Hematopoietic multipotent progenitor cell (in vitro differentiated cells): ENCODE measurements at places on chromosomes 6 and 20. TPM values are rescaled to one million over a fixed set of nuclear protein-coding genes. Genes with fewer than 3 reads are reported as not detected.
A peak's percentile ranks its signal among the peaks of the same experiment; 100 is the strongest.

GRCh38 chr6:842141-842540 lies 149.2 kb upstream of the EXOC2 start:
- DNase-seq, result no peak

DNA sequence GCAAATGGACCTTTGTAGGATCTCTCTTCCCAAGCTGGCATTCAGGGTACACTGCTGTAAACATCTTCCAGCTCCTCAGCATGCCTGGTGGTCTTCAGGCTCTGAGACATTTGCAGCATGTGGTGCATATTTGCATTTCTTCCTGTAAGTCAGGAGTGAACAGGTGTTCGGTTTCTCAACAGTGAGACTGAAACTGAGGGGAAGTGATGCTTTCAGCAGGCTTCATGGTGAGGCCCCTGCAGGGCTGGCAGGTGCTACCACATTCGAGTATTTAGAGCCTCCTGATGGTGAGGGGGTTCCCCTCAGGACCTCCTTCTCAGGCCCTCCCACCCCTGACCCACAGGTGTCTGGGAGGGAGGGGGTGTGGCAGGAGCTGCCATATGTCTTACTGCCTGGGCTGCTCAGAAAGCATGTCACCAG lies 15.1 kb downstream of the MYBL2 start:
- peak; percentile 31 for DNase-seq

- DNase-seq, result no peak
These were observed 68.7 kb downstream of the PHACTR1 start for GRCh38 chr6:12785301-12785700.

- DNase-seq, result no peak
These were observed 412.2 kb downstream of the UTRN start for GRCh38 chr6:144697369-144697760.

DNA sequence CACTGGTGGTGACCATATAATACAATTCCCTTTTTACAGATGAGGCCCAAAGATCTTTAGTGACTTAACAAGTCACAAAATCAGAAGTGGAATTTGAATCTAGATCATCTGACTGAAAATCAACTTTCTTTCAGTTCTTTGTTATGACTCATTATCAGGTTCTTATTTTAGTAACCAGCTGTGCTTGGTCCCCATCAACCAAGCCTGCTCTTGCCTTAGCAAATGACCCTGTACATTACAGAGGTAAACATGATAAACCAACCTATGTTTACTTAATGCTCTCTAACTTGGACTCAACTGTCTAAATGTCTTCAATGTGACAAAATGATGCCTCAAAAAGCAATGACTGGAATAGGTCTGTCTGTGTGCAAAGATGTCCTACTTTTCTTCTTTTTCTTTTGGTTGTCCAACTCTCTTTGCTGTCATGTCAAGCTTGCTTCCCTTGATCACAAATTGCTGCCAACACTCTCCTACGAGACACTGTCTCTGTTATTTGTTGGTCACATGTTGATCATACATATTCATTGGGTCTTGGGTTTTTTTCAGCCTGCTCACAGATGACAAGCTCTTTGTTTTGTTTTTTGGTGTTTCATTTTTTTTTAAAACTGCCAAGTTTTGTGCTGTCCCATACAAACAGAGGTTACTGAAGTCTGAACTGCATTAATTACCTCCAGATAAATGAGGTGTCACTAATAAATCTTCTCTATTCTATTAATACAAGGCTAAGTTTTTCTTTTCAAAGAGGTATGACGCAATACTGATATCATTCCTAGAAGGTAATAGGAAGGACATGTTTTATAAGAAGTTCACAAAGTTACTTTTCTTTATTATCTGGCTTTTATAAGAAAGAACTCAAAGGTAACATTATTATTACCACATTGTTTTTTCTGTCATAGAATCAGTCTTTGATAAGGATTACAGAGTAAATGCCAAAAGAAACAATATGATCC lies 62.2 kb upstream of the PLN start:
- no peak for DNase-seq

- no peak for DNase-seq
These were observed 628.3 kb downstream of the MMUT start for GRCh38 chr6:48834706-48835105.

GRCh38 chr6:142240179-142240578 lies 61.6 kb upstream of the ADGRG6 start:
- no peak for DNase-seq

DNA sequence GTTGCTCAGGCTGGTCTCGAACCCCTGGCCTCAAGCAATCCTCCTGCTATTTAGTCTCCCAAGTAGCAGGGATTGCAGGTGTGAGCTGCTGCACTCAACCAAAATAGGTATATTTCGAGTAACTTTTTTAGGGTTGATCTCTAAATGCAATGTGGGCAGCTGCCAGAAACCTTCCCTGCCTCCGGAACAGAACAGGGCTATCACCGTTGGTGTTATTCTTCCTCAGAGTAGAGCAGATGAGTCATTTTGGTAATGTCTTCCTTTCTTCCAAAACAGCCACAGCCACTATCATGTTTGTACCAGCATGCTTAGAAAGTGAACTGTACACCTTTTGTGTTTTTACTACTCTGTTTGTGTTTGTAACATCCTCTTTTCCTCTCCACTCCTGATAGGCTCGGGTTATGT lies 44.1 kb downstream of the SNX9 start:
- DNase-seq, result no peak

GRCh38 chr6:39599341-39599740 lies 125.9 kb downstream of the KIF6 start:
- no peak for DNase-seq

DNA sequence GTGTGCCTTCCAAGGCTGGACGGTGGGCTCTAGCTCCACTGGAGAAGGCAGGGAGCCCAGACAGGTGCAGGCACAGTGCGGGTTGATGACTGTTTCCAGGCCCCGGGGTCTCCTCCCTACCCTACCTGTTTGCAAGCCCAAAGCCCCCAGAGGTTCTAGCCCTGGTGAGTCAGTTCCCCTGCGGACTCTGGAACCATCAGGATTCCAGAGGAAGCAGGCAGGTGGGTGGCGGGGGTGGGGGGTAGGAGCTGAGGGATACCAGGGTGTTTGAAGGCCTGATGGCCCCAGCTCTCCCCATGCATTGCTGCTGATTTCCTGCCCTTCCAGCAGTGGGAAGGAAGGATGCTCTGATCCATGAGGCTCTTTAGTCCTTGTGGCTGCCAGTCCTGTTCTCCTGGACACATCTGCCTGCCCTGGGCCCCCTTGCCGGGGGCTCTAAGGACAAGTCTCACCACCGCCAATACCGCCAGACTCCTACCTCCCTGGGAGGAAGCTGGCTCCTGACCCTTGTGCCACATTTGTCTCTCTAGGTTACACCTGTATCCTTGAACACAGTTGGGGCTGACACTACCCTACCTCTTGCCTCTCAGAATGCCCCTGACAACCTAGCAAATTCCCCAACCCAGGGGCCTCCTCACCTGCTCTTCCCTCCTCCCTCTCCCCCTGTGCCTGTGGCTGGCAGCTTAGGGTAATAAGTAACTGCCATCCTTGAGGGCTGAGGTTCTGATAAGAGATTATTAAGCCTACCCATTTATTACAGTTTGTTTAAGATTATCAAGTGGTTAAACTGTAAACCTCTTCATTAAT lies 21.7 kb downstream of the KCNK5 start:
- no peak for DNase-seq

GRCh38 chr6:134746140-134746539 lies 203.8 kb downstream of the ALDH8A1 start:
- no peak for DNase-seq

DNA sequence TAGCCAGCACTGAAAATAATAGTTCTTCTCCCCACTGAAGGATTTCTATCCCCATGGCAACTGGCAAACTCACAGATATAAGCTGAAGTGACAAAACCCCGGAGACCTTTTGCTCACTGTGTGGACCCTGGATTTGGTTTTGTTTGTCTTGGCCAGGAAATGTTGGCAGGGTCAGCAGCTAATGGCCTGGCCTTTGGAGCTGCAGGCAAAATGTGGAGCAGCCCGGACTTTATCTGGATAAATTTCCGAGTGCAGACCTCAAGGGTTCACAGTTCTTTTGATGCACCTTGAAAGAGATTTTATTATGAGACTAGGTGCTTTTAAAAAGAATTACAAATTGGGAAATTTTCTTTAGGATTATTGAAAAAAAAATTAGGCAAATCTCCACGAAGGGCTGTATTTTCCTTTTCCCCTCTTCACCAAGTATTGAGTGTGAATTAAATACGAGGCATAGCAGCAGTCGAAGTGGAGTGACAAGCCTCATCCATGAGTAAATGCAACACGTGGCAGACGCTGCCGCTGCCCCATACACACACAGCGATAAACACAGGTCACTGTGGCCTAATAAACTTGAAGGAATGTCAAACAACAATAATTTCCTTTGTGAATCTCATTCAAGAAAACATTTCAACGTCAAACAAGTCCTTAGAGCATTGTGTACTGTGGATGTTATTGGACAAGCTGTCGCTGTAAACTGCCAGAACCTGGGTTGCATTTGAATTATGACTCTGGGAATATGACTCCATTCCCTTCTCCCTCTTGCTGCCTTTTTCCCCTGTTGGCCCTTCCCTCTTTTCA lies 35.1 kb upstream of the CCN6 start:
- DNase-seq, result no peak

- DNase-seq, result no peak
These were observed 124.9 kb upstream of the TMEM170B start for GRCh38 chr6:11412616-11413015.

- peak; percentile 29 for DNase-seq
These were observed 11.8 kb upstream of the HBS1L start for GRCh38 chr6:135066397-135066796.

GRCh38 chr6:106097411-106098231 lies 11.5 kb downstream of the PRDM1 start:
- peak; percentile 78 for DNase-seq

DNA sequence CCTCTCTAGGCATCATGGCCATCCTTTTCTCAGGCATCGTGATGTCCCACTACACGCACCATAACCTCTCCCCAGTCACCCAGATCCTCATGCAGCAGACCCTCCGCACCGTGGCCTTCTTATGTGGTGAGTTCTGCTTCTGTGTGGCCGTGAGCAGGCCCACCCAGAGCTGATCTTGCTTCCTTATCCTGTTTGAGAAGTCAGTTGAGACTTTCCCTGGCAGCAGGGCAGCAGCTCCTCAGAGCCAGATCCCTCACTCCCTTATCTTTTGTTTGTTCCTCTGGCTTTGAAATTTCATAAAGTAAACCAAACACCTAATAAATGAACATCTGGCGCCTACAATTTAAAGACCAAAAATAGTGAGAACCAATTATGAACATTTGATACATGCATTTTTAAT lies 40.6 kb downstream of the SPATA2 start:
- DNase-seq, result no peak

DNA sequence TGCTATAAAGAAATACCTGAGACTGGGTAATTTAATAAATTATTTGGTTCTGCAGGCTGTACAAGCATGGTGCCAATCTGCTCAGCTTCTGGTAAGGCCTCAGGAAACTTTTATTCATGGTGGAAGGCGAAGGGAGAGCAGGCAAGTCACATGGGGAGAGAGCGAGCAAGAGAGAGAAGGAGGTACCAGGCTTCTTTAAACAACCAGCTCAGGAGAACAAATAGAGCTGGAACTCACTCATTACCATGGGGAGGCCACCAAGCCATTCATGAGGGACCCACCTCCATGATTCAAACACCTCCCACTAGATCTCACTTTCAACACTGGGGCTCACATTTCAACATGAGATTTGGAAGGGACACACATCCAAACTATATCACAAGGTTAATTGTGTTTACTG lies 44.9 kb upstream of the CRISP1 start:
- DNase-seq, result no peak

GRCh38 chr6:9610620-9611415 lies 804.1 kb downstream of the TFAP2A start:
- DNase-seq, result no peak

AAR2 gene
- total RNA-seq, result 42.5 TPM

PAX1 gene
- under 0.01 TPM for total RNA-seq

RFX6 gene
- not detected for total RNA-seq

CALHM5 gene
- under 0.01 TPM for total RNA-seq

ID4 gene
- total RNA-seq, result 0.27 TPM

OSER1 gene
- 26.9 TPM for total RNA-seq

RIPOR2 gene
- 55.5 TPM for total RNA-seq

SLC35D3 gene
- total RNA-seq, result under 0.01 TPM

SEL1L2 gene
- not detected for total RNA-seq
